ENCODE measurements at places on chromosomes 5 and 9.

GRCh38 chr5:66329078-66329477, 185.0 kb downstream of the SREK1 start:
- DNase-seq: no peak

GRCh38 chr9:137308057-137308619, 6.1 kb upstream of the NRARP start:
- DNase-seq: no peak

- no peak for DNase-seq
These were observed 102.9 kb downstream of the C9orf152 start for GRCh38 chr9:110105107-110105506.

DNA sequence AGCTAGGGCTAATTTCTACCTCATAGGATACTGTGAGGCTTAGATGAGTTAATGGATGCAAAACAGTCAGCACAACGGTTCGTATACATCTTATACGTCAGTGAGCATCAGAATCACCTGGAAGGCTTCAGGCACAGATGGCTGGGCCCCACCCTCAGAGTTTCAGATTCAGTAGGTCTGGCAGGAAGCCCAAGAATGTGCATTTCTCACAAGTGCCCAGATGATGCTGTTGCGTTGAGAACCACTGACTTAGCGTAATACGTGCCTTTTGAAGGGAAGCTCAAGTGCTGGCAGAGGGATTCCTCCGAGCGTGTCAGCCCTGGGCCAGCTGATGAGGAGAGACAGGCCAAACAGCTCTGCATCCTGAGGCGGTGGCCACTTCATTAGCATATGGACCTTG, 117.1 kb upstream of the WWC1 start:
- no peak for DNase-seq

DNA sequence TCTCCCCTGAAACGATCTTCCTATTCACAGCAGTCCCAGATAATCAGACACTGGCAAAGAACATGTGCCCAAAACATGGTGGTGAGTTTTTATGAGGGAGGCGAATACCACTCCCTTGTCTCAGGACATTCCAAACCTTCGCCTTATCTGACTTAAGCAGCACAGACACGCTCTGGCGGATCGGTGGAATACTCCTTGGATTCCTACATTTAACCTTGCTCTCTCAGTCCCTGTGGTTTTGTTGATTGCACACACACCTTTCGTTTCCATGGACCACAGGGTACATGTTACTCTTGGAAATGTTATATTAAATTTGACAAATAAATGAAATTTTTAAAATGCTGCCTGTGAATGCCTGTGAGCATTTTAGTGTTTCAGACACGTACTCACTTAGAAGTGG, 87.8 kb upstream of the CPEB4 start:
- no peak for DNase-seq

DNA sequence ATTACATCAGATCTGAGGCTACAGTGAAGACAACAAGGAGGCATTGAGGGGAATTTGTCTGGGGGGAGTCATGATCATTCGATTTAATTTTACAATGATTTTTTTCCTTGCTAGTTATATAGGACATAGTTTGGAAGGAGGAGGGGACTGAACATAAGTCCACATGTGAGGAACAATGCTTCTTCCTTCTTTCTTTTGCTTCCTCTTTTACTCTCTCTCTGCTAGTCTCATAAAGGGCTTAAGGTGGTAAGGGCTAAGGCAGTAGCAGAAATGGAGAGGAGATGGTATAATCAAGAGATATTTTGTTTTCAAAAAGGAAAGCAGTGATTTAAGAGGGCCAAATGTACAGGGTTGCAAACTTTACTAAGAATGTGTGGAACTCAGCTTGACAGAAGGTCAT, 64.3 kb downstream of the GRIN3A start:
- DNase-seq: no peak

DNA sequence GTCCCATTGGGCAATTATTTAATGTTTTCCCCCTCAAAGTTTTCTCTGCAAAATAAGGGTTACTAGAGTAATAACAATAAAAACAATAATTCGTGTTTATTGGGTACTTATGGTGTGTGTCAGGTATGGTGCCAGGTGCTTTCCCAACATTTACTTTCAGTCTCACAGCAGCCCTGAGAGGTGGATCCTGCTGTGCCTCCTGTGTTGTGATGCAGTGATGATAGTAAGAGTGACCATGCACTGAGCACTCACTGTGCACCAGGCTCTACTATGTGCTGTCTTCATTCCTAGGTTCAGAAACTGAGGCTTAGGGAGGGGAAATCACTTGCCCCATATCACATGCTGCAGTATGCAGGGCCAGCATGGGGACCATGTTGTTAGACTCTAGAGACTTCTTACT, 15.5 kb downstream of the OTULINL start:
- no peak for DNase-seq

DNA sequence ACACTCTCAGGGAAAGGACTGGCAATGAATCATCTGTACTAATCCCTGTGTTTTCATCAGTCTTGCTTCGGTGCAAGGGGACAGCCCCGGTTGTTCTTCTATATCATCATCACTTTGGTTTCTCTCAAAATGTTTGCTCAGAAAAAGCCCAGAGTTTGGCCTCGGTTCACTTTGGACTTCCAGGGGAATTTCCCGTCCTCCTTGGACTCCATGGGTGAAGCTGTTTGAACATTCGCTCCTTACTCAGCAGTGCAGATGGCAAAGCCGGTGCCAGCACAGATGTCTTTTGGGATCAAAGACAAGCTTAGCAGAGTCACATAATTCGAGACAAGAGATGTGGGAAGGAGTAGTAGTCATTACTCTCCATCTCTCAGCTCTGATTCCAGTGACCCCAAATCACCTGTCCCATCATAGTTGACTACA, 69.8 kb upstream of the TNFSF8 start:
- DNase-seq: no peak

GRCh38 chr5:68251804-68252522, 36.4 kb downstream of the PIK3R1 start:
- no peak for DNase-seq

- no peak for DNase-seq
These were observed 34.9 kb upstream of the STOM start for GRCh38 chr9:121404906-121405305.

- DNase-seq: no peak
These were observed 22.4 kb upstream of the FREM1 start for GRCh38 chr9:14932641-14933040.

GRCh38 chr5:122999947-123000563, 36.5 kb downstream of the PPIC start:
- no peak for DNase-seq
